ENCODE measurements at places on chromosomes 3 and 15.
A peak's percentile ranks its signal among the peaks of the same experiment; 100 is the strongest.

DNA sequence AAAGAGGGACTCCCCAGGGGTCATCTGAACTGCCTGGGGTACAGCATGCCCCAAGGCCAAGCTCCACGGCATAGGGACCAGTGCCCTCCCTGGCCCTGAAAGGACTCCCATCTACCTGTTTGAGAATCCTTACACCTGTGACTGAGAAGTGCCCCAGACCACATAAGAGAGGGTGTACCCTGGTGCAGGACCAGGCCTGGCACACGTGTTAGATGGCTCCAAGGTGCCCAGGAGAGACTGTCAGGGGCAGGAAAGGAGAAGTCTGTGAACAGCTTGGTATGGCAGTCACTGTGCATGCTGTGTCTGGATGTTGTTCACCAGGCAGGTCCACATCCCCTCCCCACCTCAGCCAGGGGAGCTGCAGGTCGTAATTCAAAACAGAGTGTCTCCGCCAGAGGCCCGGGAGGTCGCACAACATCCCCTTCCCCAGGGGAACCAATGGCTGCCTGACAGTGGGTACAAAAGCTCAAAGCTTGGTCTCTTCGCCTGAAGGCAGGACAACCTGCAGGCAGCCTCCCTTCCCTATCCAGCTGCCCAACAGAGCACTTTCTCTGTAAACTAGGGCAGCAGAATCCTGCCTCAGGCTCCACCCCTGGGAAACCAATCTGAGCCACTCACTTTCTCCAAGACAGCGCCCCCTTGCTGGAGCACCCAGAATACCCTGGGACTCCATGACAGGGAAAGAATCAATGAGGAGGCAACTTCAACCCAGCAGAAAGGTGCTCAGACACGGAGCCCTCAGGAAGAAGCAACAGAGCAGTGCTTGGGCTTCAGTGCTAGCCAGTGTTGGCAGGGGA lies 3.9 kb downstream of the NUP210 start:
- no peak for DNase-seq

- DNase-seq: peak; percentile 39
Measured at GRCh38 chr3:4492208-4493013, 737 bp upstream of the ITPR1 start.

DNA sequence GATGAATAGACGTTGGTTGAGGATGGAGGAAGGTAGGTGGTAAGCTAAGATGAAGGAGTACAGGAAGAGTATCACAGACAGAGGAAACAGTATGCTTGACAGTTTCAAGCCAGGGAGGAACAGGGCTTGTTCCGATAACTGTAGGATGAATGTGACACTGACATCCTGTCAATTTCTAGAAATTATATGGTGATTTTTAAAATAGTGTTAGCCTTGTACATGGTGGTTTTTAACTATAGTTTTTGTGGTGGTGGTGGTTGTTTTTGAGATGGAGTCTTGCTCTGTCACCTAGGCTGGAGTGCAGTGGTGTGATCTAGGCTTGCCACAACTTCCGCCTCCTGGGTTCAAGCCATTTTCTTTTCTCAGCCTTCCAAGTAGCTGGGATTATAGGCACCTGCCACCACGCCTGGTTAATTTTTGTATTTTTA lies 92.8 kb downstream of the FNDC3B start:
- no peak for DNase-seq

DNA sequence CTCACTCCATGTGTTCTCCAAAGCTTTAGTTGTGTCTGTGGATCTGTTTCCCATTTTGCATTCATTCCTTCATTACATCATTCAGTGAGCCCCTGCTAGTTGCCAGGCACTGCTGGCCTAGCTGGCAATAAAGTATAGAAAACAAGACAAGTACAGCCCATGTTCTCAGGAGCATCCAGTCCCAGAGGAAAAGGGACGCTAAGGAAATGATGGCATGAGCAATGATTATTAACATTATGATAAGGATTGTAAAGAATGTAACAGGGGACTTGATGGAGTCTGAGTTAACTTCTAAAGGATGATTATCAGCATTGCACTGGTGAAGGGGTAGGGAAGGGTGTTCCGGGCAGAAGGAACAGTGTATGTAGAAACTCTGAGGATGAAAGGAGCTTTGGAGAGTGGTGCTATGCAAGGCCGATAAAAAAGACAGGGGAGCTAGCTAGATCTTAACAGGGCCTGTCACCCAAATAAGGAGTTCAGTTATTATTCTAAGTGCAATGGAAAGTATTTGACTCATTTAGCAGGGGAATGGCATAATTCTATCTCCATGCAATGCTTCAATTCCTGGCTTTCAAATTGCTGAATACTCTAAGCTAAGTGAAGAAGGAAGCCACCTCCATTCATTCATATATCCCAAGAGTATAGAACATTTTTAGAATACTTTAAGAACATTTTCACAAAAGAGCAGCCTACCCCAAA lies 258.2 kb upstream of the STT3B start:
- DNase-seq: peak; percentile 25

GRCh38 chr15:91953432-91953831 lies 99.9 kb downstream of the SLCO3A1 start:
- DNase-seq: no peak

GRCh38 chr15:66172324-66172980 lies 81.1 kb downstream of the MEGF11 start:
- no peak for DNase-seq

- DNase-seq: peak; percentile 84
Measured at GRCh38 chr15:70318594-70319465, 221.1 kb upstream of the TLE3 start.

GRCh38 chr15:29183071-29183831 lies 86.4 kb downstream of the NSMCE3 start:
- DNase-seq: peak; percentile 39

DNA sequence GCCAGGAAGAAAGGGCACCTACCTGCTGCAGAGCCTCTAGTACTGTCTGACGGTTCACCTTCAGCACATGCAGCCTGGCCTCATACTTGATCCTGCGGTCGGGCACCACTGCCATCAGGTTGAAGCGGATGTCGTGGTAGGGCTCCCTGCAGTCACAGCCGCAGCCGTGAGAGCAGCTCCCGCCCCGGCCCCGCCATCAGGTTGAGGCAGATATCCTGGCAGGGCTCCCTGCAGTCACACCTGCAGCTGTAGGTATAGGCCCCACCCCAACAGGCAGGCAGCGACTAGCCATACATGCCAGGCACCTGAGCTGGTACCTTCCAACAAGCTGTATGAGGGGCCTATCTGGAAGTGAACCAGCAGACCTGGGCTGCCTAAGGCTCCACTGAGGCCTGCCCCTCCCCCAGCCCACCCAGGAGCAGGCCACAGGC lies 38.7 kb downstream of the SEMA3G start:
- DNase-seq: no peak

GRCh38 chr15:77457905-77458265 lies 37.2 kb downstream of the HMG20A start:
- peak; percentile 58 for DNase-seq

GRCh38 chr3:58391156-58391865 lies 42.3 kb downstream of the PDHB start:
- DNase-seq: no peak

- peak; percentile 1 for DNase-seq
Measured at GRCh38 chr15:100383302-100384107, 41.7 kb upstream of the ADAMTS17 start.

DNA sequence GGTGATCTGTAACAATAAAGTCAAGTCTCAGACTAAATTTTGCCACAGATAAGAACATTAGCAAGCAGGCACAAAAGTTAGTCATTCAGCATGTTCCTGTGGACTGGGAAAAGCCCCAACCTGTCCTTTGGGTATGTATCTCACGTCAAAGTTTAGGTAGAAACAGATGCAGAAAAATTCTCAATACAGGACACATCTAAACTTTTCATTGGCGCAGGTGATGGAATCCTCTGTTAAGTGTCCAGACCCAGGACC lies 120.6 kb downstream of the ATG7 start:
- no peak for DNase-seq

DNA sequence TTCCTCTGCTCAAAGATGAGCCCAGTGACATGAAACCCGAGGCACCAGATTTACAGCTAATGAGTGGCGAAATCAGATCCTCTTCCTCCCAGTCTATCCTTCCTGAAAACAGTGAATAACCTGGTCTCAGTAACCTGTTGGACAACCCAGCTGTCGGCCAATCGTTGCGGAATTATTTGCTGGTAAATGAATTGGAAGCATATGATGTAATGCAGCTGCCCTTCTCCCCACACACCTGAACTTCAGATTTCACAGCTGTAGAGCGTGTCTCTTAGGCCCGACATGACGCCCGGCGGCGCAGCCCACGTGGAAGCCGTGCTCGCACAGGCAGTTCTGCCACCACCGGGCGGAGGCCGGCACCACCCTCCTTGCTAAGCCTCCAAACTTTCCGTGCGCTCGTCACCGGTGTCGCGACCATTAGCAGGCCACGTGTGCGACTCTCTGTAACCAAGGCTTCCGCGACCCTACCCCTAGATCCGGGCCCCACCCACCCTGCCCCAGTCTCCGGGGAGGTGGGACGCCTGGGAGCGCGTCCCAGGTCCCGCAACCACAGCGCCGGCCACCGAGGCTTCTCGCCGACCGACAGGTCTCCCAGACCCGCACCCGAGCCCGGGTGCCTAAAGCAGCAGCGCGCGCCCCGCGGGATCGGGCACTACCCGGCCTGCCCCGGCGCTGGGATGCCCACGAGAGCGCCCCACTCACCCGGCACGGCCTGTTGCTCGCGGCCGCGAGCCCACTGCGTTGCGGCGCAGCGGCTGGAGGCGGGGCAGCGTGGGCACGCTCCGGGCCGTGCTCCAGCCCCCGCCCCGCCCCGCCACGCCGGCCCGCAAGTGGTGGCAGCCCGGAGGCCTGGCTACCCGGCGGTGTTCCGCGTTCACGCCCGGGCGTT lies at the start of gene RIOX2:
Gene RIOX2 (minus strand): TSS at position 753 of the 889 bp plus-strand sequence. CDS start 4,838 bp downstream, outside the sequence.
- peak; percentile 74 for DNase-seq

GRCh38 chr15:98840053-98840452 lies 167.5 kb downstream of the PGPEP1L start:
- no peak for DNase-seq

DNA sequence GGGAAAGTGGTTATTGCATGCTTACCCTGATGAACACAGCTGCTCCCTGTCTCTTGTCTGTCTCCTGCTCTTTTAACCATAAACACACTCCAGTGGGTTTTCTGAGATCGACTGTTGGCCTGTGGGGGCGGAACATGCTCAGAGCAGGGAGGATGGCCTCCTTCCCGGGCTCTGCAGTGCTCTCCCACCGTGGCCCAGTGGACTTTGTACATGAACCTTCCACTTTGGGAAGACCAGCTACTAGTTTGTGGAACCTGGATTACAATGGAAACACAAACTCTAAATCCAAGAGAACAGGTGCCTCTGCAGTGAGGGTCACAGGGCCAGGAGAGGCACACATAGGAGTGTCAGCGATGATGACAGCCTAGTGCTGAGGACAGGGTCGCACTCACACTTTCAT lies 56.5 kb downstream of the KLF13 start:
- no peak for DNase-seq

GRCh38 chr3:169387751-169388696 lies 275.5 kb downstream of the MECOM start:
- DNase-seq: peak; percentile 3

- DNase-seq: no peak
Measured at GRCh38 chr3:43692085-43692855, 1.5 kb downstream of the ABHD5 start.

GRCh38 chr3:31105011-31105410 lies 210.6 kb upstream of the GADL1 start:
- no peak for DNase-seq
